ENCODE measurements at places on chromosomes 2 and 18.

GRCh38 chr18:49023938-49024803 lies 73.4 kb upstream of the SMAD7 start:
- DNase-seq: no peak

- DNase-seq: no peak
Measured at GRCh38 chr2:67448648-67449047, 51.5 kb downstream of the ETAA1 start.

DNA sequence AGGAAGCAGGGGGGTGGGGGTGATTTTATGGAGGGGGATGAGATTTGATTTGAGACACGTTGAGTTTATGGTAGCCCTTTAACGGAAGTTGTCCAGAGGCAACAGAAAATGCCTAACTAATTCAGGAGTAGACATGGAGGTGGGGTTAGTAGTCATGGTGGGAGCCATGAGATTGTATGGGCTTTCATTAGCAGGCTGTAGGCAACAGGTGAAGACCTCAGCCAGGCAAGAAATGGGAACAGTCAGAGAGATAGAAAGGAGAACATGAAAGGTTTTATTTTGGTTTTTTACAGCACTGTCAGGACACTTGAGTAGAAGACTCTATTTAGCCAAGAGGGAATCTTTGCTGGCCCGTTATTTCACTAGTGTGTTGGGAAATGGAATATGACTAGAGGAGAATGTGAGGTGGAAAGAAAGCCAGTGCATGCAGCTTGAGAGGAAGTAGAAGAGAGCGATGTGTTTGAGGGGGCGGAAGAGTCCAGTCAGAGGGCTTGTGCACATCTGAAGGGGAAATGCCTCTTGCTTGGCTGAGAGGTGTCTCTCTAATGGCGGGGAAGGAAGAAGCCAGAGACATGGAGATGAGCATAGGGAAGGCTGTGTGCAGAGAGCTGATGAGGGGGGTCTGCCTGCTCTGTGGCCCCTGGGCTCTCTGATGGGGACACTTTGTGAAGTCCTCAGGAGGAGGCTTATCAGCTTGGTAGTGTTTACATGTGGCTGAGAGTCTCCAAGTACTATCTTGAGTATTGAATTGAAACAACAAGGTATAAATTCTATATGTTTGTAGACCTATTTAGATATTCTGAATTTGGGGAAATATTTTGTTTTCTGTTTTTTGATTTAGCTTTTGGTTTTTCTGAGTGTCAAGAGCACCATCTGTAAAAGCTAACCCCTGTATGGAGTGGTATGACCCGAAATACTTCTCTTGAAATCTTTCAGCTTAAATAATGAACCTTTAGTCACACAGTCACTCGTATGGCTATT lies 66.9 kb upstream of the ITM2C start:
- no peak for DNase-seq

DNA sequence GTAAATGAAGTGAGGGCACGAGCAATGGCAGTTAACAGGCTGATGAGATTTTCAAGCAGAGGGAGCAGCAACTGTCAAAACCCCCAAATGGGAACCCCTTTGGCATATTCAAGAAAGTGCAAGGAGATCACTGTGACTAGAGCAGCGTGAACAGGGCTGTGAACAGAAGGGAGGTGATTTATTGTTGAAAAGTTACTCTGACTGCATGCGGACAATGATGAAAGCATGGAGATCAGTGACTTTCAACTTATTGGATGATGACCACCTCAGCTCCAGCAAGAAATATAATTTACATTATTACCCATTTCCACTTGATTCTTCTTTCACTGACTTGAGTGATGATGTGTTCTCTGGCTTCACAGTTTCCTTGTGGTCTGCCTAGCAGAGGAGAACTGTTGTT lies 187.8 kb upstream of the BOD1L2 start:
- DNase-seq: no peak

DNA sequence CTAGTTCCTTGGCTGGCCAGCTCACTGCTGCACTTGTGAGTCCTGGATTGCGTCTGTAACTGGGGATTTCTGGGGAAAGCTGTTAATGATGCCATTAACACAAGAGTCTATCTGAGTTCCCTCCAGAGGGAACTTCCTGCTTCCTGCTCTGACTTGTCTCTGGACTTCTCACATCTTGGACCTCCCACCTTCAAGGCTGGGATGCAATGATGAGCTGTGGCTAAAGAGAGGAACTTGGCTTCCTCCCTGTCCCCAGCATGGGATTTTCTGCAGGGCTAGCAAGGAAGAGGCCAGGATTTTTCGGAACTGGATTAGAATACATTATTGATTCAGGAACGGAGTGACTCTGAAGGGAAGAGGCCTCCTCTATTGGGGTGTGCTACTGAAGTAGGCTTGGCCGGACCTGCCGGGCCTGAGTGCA lies 155.5 kb downstream of the CLIP4 start:
- DNase-seq: no peak

DNA sequence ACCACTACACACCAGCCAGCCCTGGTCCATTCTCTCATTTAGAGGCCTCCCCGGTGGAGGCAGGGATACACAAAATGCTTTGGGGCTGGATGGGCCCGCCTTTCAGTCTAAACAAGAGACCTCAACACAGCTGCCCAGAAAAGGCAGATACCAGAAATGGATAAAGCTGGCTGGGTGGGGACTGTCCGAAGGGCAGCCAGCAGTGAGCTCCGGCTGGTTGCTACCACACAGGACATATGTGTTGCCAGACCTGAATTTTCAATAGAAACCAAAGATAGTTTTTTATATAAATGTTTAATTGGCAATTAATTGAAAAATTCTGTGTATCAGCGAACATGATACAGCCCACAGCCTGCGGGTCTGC lies 1.4 kb downstream of the GPBAR1 start:
- no peak for DNase-seq

DNA sequence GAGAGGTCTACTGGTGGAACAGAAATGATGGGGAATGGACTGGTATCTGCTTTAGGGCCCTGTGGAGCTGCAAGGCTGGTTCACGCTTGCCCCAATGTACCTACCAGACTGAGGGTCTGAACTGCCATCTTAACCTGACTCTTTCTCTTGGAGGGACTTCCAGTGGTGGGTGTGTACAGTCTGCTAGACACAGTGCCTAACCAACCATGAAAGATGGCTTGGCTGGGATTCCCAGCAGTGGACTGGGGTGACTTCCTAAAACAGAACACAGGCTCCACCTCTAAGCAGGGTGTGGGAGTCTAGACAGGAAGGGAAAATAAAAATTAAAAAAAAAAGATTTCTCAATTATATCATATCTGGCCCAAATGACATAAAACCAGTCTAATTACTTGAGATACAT lies 25.5 kb upstream of the MYO3B start:
- no peak for DNase-seq

DNA sequence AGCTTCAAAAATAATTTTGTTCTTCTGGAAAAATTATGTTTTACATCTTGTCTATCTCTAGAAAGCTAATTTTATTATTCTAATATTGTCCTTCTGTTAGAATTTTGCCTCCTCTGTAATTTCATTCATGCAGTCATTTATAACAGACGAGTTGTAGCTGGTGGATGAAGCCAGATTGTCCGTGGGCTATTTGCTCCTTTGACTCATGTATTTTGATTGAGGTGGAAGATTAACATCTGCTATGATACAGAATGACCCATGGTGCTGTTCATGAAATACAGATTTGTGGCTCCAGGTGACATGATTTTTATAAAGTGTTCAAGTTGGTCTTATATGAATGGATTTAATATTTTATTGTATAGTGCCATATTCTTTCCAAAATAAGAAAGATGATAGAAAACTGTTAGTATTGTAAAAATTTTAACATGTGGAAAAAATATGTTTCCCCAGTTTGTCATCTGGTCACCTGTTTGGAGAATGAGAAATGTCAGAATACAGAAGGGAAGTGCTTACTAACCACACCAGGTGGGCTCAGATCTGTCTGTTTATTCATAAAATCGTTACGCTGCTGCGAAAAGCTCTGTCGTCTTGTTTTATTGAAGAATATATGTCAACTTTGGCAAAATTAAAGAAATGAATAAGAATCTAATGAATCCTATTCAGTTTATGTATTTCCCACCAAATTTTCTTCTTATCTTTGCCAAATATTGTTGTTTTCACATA lies 20.4 kb upstream of the L3MBTL4 start:
- DNase-seq: no peak

- DNase-seq: no peak
Measured at GRCh38 chr2:203675086-203675485, 31.4 kb upstream of the CD28 start.
